ENCODE measurements at places on chromosomes 13 and 19. TPM values are rescaled to one million over a fixed set of nuclear protein-coding genes. Genes with fewer than 3 reads are reported as not detected.

The ZNF836 gene
- total RNA-seq, result 14.1 TPM

The MEIS3 gene
- 16.2 TPM for total RNA-seq

The TBC1D4 gene
- total RNA-seq, result 56.1 TPM

GRCh38 chr13:75326173-75327134 lies 155.5 kb downstream of the TBC1D4 start:
- no peak for DNase-seq
- no peaks in the 10 kb centered on the region for H3K4me1 ChIP-seq
- H3K27me3 ChIP-seq, result no peaks in the 10 kb centered on the region
- H3K27ac ChIP-seq, result no peak overlapping the region
- no peak overlapping the region for H3K4me3 ChIP-seq

The OR4F17 gene
- total RNA-seq, result not detected

GRCh38 chr19:15417699-15418098 lies 1.1 kb downstream of the AKAP8L start:
- no peaks in the 10 kb centered on the region for H3K36me3 ChIP-seq
- DNase-seq, result no peak
- H3K4me3 ChIP-seq, result peak overlapping the region; percentile 92
- peaks cover 30% of the 10 kb centered on the region for H3K4me1 ChIP-seq

- DNase-seq, result no peak
- H3K27me3 ChIP-seq, result no peaks in the 10 kb centered on the region
- no peak overlapping the region for H3K4me3 ChIP-seq
- H3K36me3 ChIP-seq, result no peaks in the 10 kb centered on the region
- H3K27ac ChIP-seq, result no peak overlapping the region
Observed at GRCh38 chr13:73222627-73223305, 164.0 kb downstream of the KLF5 start.

DNA sequence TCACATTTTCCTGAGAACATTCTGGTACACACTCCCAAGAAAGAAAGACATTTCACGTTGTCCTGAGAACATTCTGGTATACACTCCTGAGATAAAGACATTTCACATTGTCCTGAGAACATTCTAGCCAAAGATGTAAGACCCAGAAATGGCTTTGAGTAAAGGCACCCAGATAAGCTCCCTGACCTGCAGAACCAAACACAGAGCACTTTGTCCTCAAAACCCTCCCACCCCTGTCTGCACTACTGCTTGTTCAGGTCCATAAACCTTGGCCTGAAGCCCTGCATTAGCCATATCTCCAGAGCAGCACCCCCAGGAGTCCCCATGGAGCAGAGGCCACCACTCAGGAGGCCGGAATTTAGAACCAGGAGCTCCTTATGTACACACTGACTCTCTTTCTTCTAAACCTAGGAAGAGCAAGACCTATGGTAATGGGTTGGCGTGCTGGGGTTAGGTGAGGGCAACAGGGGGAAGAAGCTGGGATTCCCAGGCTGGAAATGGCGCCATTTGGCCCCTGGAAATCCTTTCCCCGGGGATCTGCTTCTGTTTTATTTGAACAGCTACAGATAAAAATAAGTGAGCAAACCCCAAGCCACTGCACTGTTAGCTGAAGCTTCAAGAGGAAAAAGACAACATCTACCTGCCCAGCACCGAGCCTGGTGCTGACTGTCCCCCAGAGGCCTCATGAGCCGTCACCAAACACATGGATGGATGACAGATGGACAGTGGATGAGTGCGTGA lies 13.7 kb downstream of the GAS6 start:
- no peak overlapping the region for H3K27ac ChIP-seq
- no peaks in the 10 kb centered on the region for H3K27me3 ChIP-seq

DNA sequence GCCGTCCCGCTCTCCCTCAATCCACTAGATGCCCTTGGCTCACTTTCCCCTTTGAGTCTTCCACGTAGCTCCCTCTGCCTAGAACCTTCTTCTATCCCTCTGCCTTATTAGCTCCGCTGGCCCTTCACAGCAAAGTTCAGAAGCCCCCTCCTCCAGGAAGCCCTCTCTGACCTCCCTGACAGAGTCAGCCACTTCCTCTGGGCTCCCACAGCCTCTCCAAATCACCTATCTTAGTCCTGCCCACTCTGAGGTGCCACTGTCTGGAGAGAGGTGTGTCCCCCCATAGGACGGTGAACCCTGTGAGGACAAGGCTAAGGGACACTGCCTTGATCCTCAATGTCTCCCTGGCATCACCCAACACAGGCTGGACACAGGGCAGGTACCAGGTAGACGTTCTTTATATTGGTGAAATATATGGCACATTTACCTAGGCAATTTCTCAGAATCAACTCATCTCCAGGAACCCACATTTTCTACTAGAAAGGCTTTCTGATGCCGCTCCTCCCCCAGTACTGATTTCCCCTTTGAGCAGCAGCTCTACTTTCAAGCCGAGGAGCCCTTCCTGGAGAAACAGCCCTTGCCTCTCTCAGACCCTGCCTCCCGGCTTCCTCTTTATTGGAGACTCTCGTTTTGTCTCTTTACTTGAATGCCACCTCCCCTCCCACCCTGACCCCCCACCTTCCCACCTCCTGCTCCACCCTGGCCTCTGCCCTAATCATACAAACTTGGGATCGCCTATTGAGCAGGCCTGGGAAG lies 3.4 kb upstream of the TGFB1 start:
- no peaks in the 10 kb centered on the region for H3K27me3 ChIP-seq
- H3K4me1 ChIP-seq, result peaks cover 5% of the 10 kb centered on the region
- DNase-seq, result no peak
- no peak overlapping the region for H3K4me3 ChIP-seq

DNA sequence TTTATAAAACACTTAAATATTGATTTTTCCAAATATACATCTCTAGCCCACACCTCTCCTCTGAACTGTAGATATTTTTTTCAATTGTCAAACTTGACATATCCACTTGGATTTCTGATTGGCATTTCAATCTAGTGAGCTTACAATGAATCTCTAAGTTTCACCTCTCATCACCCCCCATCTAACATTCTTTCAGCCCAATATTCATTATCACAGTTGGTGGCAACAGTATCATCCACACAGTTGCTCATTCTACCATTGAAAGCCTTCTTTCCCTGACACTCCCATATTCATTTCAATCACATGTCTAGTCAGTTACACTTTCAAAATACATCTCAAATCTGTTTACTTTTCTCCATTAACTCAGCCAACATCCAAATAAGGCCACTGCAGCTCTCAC lies 385.2 kb downstream of the PCDH20 start:
- DNase-seq, result no peak
- no peaks in the 10 kb centered on the region for H3K27me3 ChIP-seq
- no peak overlapping the region for H3K4me3 ChIP-seq

DNA sequence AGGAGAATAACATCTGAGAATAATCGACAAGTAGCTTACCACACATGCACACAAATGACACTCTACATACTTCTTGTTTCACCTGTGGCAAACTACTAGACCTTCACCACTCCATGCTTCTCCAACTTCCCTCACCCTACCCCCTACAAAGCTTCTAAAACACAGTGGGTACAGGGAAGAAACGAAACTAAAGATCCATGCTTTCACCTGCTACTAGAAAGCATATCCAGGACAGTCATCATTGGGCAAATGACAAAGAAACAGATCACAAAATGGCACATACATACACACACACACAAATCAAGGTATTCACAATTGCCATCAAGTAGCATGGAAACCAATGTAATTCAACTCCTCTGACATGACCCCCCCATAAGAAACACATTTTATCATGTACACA lies 10.6 kb downstream of the BRD4 start:
- no peaks in the 10 kb centered on the region for H3K36me3 ChIP-seq
- H3K27ac ChIP-seq, result no peak overlapping the region
- H3K4me3 ChIP-seq, result no peak overlapping the region
- H3K27me3 ChIP-seq, result no peaks in the 10 kb centered on the region

The ATP8A2 gene
- 0.23 TPM for total RNA-seq

GRCh38 chr13:106210324-106210723 lies 325.1 kb downstream of the EFNB2 start:
- H3K36me3 ChIP-seq, result no peaks in the 10 kb centered on the region
- DNase-seq, result no peak
- no peaks in the 10 kb centered on the region for H3K27me3 ChIP-seq
- H3K27ac ChIP-seq, result no peak overlapping the region

GRCh38 chr13:69912630-69913029 lies 195.0 kb upstream of the ATXN8OS start:
- DNase-seq, result no peak
- H3K4me3 ChIP-seq, result no peak overlapping the region
- H3K27me3 ChIP-seq, result no peaks in the 10 kb centered on the region
- H3K36me3 ChIP-seq, result no peaks in the 10 kb centered on the region
- H3K27ac ChIP-seq, result no peak overlapping the region

DNA sequence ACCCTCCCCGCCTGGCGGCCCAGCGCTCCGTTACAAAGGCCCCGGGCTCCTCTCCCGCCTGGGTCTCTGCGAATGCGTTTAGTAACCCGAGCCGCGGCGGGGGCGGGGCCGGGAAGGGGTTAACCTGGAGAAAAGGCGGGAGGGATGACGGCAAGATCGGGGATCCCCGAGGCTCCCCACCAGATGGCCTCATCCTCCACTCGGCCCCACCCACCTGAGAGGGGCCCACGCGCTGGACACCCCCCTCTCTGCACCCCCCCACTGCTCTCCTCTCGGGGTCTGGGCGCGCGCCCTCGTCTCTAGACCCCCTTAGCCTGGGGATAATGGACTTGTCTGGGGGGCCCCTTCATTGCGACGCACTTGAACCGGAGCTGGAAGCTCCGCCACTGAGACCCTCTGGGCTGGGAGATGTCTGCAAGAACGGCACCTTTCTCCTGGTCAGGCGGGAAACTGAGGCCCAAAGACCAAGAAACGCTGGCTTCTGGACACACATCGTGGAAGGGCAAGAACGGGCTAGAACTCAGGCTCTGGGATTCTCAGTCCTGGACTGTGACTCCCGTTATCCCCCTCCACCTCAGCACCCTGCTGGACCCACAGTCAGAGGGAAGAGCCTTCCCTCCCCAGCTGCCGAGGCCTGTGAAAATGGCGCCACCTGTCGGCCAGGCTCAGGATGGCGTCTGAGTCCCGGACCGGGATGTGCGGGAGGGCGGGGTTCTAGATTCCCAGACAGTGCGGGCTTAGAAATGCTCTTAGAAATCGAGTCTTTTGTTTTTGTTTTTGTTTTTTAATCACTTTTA lies 2.9 kb upstream of the LTBP4 start:
- DNase-seq, result peak; percentile 81
- H3K4me1 ChIP-seq, result peaks cover 21% of the 10 kb centered on the region
- H3K4me3 ChIP-seq, result no peak overlapping the region
- no peaks in the 10 kb centered on the region for H3K27me3 ChIP-seq

GRCh38 chr13:42106998-42107397 lies 58.5 kb downstream of the DGKH start:
- H3K4me1 ChIP-seq, result no peaks in the 10 kb centered on the region
- no peaks in the 10 kb centered on the region for H3K27me3 ChIP-seq
- no peak for DNase-seq
- no peak overlapping the region for H3K27ac ChIP-seq

GRCh38 chr19:41804336-41804735 lies 7.9 kb downstream of the CEACAM3 start:
- H3K36me3 ChIP-seq, result no peaks in the 10 kb centered on the region
- H3K4me1 ChIP-seq, result no peaks in the 10 kb centered on the region
- H3K27me3 ChIP-seq, result no peaks in the 10 kb centered on the region
- DNase-seq, result no peak

The APBA3 gene
- 63.8 TPM for total RNA-seq

DNA sequence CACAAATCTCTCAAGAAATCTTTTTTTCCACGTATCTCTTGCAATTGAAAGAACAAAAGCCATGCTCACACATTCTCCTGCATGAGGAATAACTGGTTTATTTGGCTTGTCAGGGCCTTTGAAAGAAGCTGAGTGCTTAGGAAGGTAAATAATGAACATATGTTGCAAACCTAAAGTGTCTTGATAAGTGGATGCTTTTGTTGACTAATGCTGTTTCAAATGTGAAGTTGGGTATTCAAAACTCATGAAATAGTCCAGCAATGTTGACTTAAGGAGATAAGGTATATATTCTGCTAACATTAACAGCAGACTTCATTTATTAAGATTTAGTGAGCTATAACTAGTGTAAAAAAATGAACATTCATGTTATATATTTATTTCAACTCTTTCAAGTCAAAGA lies 1792.7 kb upstream of the MIR17HG start:
- H3K27ac ChIP-seq, result no peak overlapping the region
- no peak for DNase-seq
- H3K4me1 ChIP-seq, result no peaks in the 10 kb centered on the region
- no peak overlapping the region for H3K4me3 ChIP-seq
- H3K36me3 ChIP-seq, result no peaks in the 10 kb centered on the region

The MCEMP1 gene
- total RNA-seq, result 0.28 TPM

The ZNF566 gene
- 20.7 TPM for total RNA-seq

DNA sequence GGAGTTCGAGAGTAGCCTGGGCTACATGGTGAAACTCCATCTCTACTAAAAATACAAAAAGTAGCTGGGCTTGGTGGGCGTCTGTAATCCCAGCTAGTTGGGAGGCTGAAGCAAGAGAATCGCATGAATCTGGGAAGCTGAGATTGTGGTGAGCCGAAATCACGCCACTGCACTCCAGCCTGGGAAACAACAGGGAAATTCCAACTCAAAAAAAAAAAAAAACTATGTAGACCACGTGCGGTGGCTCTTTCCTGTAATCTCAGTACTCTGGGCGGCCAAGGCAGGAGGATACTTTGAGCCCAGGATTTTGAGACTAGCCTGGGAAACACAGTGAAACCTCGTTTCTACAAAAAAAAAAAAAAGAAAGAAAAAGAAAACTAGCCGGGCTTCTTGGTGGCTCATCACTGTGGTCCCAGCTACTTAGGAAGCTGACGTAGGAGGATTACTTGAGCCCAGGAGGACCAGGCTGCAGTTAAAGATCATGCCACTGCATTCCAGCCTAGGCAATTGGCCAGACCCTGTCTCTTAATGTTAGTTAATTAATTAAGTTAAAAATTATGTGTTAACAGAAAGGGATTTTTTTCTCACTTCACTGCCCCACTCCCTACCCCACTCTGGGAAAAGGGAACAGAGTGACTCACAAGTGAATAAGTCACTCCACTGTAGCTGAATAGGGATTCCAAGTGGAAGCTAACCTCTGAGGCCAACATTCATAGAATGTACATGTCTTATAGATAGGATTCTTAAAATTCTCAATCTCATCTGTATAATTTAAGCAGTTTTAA lies 2.2 kb downstream of the ZNF83 start:
- no peak overlapping the region for H3K4me3 ChIP-seq
- no peak for DNase-seq
- no peaks in the 10 kb centered on the region for H3K27me3 ChIP-seq

- H3K4me3 ChIP-seq, result no peak overlapping the region
- no peaks in the 10 kb centered on the region for H3K4me1 ChIP-seq
- no peaks in the 10 kb centered on the region for H3K36me3 ChIP-seq
- H3K27ac ChIP-seq, result no peak overlapping the region
- H3K27me3 ChIP-seq, result peaks cover 2% of the 10 kb centered on the region
- no peak for DNase-seq
Observed at GRCh38 chr19:51647318-51647717, 693 bp upstream of the SIGLEC14 start.

GRCh38 chr13:38914070-38914469 lies 76.6 kb downstream of the STOML3 start:
- H3K27me3 ChIP-seq, result no peaks in the 10 kb centered on the region
- H3K36me3 ChIP-seq, result no peaks in the 10 kb centered on the region
- H3K4me3 ChIP-seq, result no peak overlapping the region
- H3K27ac ChIP-seq, result no peak overlapping the region
- DNase-seq, result no peak

The TNFRSF19 gene
- total RNA-seq, result 74.1 TPM

The ZNF543 gene
- total RNA-seq, result 15.3 TPM

Data from prostate gland (tissue), 2 donors.